ENCODE measurements at places on chromosomes 6 and 20.

- no peak for DNase-seq
Observed at GRCh38 chr6:82000551-82000950, 247.0 kb downstream of the IBTK start.

- DNase-seq, result no peak
Observed at GRCh38 chr6:162581988-162582780, 145.4 kb downstream of the PRKN start.

GRCh38 chr6:3393836-3394202 lies 63.0 kb downstream of the SLC22A23 start:
- DNase-seq, result no peak

DNA sequence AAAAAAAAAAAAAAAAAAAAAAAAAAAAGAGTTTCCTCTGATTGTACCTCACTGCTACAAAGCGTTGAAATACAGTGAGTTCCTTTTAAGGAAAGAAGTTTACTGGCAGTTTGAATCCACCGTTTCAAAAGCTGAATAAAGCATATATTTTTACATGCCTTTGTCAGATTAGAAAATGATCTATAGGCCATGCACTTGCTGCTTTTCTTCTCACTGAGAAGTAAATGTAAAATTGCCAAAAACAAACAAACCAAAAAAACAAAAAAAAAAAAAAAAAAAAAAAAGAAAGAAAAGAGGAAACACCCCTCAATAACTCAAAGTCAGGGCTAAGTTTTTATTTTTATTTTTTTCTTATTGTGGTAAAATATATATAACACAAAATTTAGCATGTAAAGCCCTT lies 81.9 kb downstream of the LYRM4 start:
- no peak for DNase-seq

- no peak for DNase-seq
Observed at GRCh38 chr6:108227290-108227689, 33.5 kb downstream of the SNX3 start.

- no peak for DNase-seq
Observed at GRCh38 chr6:148494226-148494625, 151.6 kb downstream of the SASH1 start.

DNA sequence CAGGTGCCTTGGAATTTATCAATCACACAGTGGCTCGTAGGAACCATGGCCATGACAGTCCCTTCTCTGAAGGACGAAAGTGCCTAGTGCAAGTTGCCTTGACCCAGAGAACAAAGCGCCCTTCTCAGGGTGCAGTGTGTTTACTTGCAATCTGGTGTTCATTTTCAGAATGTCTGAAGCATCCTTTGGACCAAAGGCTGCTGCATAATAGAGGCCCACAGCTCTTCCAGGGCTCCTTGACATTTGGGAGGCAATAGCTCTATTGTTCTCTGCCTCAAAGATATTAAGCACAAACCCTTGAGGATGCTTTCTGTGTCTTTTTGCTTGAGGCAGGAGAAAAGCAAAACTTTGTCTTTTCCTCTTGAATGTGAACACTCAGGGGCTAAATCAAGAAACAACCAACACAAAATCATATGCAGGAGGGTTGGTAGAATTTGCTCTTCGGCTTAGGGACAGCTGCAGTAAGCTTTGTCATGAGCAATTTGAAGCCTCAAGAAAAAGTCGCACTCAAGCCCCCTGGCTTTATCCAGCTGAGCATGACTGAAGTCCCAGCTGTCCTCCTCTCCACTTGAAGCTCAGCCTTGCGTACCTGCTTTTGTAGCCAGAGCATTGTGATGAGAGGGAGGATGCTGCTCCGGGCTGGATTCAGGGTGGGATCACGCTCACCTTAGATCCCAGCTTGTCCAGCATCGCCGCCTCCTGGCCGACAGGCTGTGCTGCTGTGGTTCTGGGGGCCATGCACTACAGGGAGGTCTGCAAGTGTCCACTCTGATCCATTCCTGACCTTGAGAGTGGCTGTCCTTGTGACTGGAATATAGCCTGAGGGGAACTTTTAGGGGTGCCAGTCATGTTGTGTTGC lies 495.4 kb downstream of the CDH26 start:
- no peak for DNase-seq

DNA sequence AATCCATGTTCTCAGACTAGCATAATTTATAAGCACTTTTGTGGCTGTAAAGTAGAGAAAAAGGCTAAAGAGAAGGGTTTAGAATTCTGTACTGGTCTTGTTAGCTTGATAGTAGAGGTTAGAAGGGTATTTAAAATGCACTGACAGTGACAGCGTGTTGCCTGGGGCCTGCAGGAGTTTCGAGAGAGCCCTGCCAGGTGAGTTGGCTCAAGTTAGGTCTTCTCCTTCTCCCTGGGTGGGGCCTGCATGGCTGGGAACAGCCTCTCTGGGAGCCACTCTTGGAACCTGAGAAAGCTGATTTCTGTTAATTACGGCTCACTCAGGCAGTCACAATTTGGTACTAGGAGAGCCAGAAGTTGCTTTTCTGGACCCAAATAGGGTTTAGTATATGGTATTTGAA lies 103.7 kb downstream of the ARID1B start:
- DNase-seq, result no peak

DNA sequence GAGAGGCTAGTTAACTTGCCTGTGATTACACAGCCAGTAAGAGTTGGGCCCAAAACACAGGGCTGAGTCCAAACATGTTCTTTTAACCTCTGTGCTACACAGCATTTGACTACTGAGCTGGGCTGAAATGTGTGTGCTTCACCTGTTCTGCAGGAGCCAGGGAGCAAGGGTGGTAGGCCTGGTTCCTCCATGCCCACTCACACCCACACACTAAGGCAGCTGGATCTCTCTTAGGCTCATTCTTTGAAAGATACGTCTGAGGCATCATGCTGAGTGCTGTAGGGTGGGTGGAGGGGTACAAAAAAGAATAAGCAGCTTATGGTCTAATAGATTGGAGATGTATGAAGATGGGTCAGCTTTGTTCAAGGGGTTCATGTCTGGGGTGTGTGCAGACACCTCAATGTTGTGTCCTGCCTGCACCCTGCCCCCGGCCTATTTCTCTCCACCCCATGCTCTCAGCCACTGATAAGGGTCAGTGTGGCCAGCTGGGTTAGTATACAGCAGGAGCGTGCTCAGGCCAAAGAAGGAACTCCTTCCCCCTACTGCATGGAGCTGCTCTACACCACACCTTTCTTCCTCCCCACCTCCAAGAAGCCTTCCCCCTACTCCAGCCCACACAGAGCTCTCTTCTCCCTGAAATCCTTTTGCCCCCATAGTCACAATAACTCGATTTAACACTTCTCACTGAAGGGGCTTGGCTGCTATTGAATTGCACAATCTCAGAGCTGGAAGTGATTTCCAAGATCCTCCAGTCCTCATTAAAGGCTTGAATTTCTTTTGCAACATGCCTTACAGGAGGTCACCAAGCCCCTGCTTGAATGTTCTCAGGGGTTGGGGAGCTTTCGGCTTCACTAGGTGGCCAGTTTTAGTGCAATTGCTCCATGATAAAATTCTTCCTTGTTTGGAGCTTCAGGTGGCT lies 3.4 kb downstream of the PPP2R5D start:
- DNase-seq, result no peak

GRCh38 chr20:44642203-44643153 lies 9.0 kb downstream of the ADA start:
- no peak for DNase-seq

DNA sequence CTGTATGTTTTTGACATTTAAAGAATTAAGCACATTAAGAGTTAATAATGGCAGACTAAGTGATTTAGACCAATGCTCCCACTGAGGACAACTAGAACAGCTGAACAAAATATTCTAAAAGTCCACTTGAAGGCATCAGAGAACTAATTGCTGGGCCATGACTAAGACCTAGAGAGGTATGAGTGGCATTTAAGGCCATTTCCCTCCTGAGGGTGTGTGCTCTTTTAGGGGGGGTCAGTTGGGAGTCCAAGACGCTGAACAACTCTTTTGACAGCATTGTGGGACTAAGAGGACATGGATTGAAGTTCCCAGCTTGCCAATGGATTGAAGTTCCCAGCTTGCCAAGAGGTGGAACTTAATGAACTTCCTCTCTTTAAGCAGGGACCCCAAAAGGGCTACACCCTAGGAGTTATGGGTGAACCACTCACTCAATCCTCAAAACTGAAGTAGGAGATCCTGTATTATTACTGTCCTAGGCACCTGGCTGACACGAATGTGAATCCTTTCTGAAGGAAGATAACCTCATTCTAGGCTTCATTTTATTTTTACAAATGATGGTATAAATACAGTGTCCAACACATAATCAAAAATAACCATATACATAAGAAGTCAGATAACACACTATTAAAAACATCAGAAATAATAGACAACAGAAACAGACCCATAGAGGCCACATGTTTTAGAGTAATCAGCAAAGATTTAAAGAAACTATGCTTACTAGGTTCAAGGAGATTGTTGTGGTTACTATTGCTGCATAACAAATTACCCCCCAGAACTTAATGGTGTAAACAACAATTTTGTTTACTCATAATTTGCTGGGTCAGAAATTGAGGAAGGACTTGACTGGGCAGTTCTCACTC lies 175.1 kb downstream of the VEGFA start:
- DNase-seq, result no peak

DNA sequence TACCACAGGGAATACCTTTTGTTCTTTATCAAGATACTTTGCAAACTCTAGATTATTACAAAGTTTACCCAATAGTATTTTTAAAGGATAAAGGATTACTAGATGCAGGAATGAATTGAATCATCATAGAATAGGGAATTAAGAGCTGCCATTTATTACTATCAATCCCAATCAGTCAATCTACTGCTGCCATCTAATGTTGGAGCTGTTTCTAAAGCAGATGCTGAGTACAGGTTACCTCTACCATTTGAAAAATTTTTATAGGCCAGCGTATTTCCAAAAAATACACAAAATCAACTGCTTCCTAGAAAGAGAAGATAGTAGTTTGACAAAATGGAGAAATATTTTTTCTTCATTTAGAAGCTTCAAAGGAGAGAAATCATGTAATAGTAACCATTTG lies 520.4 kb downstream of the ADGRB3 start:
- no peak for DNase-seq

- DNase-seq, result no peak
Observed at GRCh38 chr20:6855104-6855503, 87.6 kb downstream of the BMP2 start.

DNA sequence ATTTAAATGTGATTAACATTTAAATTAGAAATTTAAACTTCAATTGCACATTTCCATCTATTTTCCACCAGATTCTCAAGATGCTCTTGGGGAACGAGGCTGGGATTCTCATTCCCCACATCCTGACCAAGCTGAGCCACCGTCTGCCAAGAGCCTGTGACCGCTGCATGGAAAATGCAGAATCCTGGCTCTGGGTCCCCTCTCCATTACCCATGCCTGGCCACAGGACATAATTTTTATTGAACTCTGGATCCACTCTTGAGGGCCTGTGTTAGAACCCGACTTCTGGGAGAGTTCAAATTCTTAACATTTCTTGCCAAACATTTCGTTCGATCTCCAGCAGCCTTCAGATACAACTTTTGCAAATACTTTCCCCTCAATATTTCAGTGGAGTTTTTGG lies 201.6 kb upstream of the SNX9 start:
- no peak for DNase-seq

GRCh38 chr20:32823078-32823477 lies 3.3 kb downstream of the MAPRE1 start:
- no peak for DNase-seq

All from stimulated activated CD4-positive, alpha-beta T cell treated with anti-CD3 and anti-CD28 coated beads, TNF-alpha, amount 100 ng/mL, for 1 hour (primary cell).